HFFc6 (cell line): ENCODE measurements at places on chromosomes 11 and 22. TPM values are rescaled to one million over a fixed set of nuclear protein-coding genes. Genes with fewer than 3 reads are reported as not detected.

GRCh38 chr11:68441466-68442230 lies 18.9 kb upstream of the PPP6R3 start:
- no peaks in the 10 kb centered on the region for H3K36me3 ChIP-seq
- DNase-seq = no peak
- peaks cover 17% of the 10 kb centered on the region for H3K4me1 ChIP-seq
- peaks cover 1% of the 10 kb centered on the region; the same call in 1 of the 2 replicates for H3K27me3 ChIP-seq
- H3K4me3 ChIP-seq = no peak overlapping the region

- no peaks in the 10 kb centered on the region for H3K36me3 ChIP-seq
- DNase-seq = no peak
- H3K27ac ChIP-seq = no peak overlapping the region
- H3K4me1 ChIP-seq = no peaks in the 10 kb centered on the region
- H3K27me3 ChIP-seq = peaks cover 29% of the 10 kb centered on the region
Measured at GRCh38 chr11:2217211-2218030, 45.8 kb upstream of the TH start.

GRCh38 chr11:133343951-133344350 lies 188.3 kb downstream of the OPCML start:
- no peak for DNase-seq
- no peaks in the 10 kb centered on the region; the same call in 1 of the 2 replicates for H3K27me3 ChIP-seq
- no peaks in the 10 kb centered on the region for H3K4me1 ChIP-seq
- H3K4me3 ChIP-seq = no peak overlapping the region
- no peaks in the 10 kb centered on the region; the same call in 1 of the 2 replicates for H3K36me3 ChIP-seq

The PDGFB gene
- total RNA-seq = not detected in 3 replicates

The PARVG gene
- total RNA-seq = not detected in 2 replicates

The TRIM68 gene
- 5.6 to 10.0 TPM (median 7.3 TPM) in 3 replicates for total RNA-seq

- H3K4me1 ChIP-seq = peaks cover 6% of the 10 kb centered on the region
- H3K4me3 ChIP-seq = peak overlapping the region; percentile 89
- H3K36me3 ChIP-seq = no peaks in the 10 kb centered on the region
- H3K27me3 ChIP-seq = no peaks in the 10 kb centered on the region; the same call in 1 of the 2 replicates
- DNase-seq = no peak
Measured at GRCh38 chr11:65096926-65097325, 912 bp downstream of the VPS51 start.

GRCh38 chr11:76329084-76329648 lies 51.8 kb downstream of the THAP12 start:
- H3K4me1 ChIP-seq = peaks cover 6% of the 10 kb centered on the region
- H3K27me3 ChIP-seq = peaks cover 34% of the 10 kb centered on the region
- no peaks in the 10 kb centered on the region for H3K36me3 ChIP-seq
- no peak overlapping the region for H3K27ac ChIP-seq
- H3K4me3 ChIP-seq = peak overlapping the region; percentile 42; the same call in 1 of the 2 replicates
- no peak for DNase-seq

GRCh38 chr11:29564486-29564885 lies 452.3 kb downstream of the KCNA4 start:
- no peaks in the 10 kb centered on the region for H3K27me3 ChIP-seq
- no peaks in the 10 kb centered on the region for H3K4me1 ChIP-seq
- H3K36me3 ChIP-seq = no peaks in the 10 kb centered on the region
- H3K4me3 ChIP-seq = no peak overlapping the region

GRCh38 chr22:43562843-43563242 lies 151.0 kb downstream of the MPPED1 start:
- H3K36me3 ChIP-seq = no peaks in the 10 kb centered on the region
- no peak for DNase-seq
- H3K27ac ChIP-seq = no peak overlapping the region
- H3K27me3 ChIP-seq = no peaks in the 10 kb centered on the region; the same call in none of the 2 replicates
- no peaks in the 10 kb centered on the region for H3K4me1 ChIP-seq
- H3K4me3 ChIP-seq = no peak overlapping the region

DNA sequence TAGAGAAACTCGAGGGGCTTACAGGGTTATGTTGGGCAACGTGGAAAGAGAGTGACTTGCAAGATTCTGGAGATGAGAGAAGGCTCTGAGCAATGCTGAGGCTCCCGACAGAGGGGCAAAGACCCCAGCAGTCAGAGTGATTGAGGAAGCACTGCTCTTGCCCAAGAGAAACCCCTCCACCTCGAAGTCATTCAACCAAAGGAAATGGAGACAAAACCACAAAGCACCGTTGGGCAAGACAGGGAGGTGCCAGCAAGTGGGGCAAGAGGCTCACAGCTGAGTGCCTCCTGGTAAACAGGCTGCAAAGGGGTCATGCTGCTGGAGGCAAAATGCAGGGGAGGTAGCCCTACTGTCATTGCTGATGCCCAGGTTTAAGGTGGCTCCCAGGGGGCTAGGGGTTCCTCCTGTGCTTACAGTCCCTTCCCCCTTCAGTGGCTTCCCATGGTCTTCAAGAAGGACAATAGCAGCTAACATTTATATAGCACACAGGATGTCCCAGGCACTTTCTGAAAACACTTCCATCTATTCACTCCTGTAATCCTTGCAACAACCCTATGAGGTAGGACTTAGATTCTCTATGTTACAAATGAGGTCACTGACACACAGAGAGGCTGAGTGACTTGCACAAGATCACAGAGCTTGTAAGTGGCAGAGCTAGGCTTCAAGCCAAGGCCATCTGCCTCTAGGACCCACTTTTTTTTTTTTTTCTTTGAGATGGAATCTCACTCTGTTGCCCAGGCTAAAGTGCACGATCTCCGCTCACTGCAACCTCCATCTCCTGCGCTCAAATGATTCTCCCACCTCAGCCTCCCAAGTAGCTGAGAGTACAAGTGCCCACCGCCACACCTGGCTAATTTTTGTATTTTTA lies 18.1 kb upstream of the MYH9 start:
- no peak for DNase-seq
- H3K4me3 ChIP-seq = no peak overlapping the region
- H3K27ac ChIP-seq = peak overlapping the region; percentile 58

The OLFML1 gene
- total RNA-seq = 0.12 TPM in 1 of 3 replicates, not detected in the others

The RASGRP2 gene
- not detected in 3 replicates for total RNA-seq

DNA sequence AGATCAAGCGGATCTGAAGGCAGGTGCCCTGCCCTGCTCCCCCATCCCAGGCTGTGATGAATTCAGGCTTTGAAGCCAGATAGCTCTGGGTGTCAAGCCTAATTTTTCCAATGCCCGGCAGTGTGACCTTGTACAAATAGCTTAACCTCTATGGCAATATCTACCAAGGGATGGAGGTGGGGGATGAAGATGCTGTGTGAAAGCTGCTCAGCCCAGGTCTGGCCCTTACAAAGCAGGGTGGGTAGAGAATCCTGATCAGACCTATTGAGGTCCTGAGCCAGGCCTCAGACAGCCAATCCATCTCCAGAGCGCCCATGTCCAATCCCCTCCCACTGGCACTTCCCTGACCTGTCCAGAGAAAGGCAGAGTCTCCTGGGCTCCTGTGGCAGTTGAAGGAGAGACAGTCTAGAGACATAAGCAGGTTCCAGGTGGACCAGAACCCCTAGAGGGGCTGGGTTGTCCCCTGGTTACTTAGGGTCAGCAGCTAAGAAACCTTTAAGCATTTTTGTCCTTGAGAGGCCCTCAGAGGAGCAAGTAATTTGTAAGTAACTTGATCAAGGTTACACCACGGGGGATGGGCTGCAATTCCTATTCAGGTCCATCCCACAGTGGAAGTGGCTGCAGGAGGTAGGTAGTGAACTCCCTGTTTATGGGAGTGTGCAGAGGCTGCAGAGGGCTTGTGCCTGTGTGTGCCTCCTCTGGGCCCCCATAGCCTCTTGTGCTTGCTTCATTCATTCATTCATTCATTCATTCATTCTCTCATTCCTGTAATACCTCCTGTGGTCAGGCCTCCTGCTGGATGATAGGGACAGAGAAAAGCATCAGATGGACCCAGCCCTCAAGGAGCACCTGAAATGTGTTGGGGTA lies 10.4 kb downstream of the P2RY2 start:
- H3K4me1 ChIP-seq = no peaks in the 10 kb centered on the region
- no peak for DNase-seq
- no peak overlapping the region for H3K27ac ChIP-seq
- H3K4me3 ChIP-seq = no peak overlapping the region

The OR52I2 gene
- total RNA-seq = not detected in 3 replicates

DNA sequence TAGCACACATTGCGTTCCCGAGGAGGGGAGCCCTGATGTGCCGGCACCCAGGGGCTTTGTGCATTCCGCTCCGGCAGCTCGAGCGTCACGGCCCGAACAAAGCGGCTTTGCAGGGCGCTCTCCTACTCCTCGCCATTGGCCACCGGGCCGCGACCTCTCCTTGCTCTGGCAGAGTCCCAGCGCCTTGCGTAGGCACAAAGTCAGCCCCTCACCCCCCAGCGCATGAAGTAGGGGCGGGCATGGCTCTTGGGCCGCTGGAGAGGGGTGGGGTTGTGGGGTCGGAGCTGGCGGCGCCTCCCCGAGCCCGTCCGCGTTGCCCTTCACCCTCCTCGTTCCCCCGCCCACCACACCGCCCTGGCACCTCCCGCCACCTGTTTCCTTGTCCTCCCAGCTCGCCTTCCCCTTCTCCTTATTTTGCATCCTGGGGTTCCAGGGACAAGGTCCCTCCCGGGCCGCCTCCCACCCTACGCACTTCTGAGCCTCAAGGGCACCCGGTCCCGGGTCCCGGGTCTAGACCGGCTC lies 753 bp upstream of the PPARA start:
- DNase-seq = no peak
- peaks cover 21% of the 10 kb centered on the region for H3K27me3 ChIP-seq
- H3K4me1 ChIP-seq = peaks cover 11% of the 10 kb centered on the region; the same call in 1 of the 2 replicates

DNA sequence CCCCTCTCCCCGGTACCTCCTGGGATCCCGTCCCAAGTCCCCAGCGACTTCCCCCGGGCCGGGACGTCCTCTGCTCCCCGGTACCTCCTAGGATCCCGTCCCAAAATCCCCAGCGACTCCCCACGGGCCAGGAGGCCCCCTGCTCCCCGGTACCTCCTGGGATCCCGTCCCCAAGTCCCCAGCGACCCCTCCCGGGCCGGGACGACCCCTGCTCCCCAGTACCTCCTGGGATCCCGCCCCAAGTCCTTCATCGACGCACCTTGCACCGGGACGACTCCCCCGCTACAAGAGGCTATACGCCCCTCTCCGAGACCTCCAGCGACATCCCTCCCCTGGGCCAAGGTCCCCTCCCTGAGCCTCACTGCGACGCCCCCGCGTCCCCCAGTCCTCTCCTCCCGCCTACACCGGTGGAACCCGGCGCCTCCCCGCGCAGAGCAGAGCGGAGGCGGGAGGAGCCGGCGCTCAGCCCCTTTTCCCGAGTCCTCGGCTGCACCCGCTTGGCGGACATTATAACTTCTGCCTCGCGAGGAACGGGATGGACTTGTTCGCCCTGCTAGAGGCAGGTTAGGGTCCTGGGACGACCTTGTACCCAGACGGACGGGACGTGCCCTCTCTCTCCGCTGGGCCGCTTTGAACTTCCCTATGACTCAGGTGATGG lies 912 bp downstream of the KREMEN1 start:
- H3K36me3 ChIP-seq = no peaks in the 10 kb centered on the region
- no peak overlapping the region for H3K27ac ChIP-seq
- H3K4me1 ChIP-seq = no peaks in the 10 kb centered on the region; the same call in 1 of the 2 replicates
- H3K4me3 ChIP-seq = peak overlapping the region; percentile 13; the same call in 1 of the 2 replicates
- DNase-seq = no peak

DNA sequence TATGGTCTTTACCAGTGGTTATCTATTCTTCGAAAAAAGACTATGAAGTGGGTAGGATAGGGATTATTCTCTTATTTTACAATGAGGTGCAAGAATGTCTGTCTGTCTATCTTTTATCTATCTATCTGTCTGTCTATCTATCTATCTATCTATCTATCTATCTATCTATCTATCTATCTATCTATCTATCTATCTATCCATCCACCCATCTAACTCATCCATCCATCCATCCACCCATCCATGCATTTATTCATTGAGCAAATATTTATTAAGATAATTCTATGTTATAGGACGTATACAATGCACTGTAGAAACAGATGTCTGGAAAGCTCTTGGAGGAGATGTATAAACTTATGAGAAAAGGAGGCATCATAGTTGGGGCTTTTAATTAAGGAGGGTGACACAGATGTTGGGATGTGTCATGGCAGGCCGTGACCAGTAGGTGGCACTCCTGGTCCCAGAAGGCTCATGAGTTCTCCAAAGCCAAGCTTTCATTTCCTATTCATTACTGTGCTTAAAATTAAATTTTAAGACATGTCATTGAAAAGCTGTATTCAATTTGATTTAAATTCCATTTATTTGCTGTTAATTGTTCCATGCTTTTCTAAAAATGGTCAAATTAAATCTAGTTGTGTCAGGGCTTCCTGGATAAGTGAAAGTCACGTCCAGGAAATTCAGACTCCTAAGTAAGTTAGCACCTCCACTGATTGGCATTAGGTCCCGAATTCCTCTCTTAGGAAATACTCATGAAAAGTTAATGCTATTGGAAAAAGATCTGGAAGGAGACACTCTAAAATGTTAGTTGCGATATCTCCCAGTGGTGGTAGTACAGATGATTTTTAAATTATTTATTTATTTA lies 19.0 kb upstream of the E2F8 start:
- peaks cover 12% of the 10 kb centered on the region for H3K27me3 ChIP-seq
- no peaks in the 10 kb centered on the region for H3K36me3 ChIP-seq
- no peak overlapping the region for H3K27ac ChIP-seq
- DNase-seq = peak; percentile 52

DNA sequence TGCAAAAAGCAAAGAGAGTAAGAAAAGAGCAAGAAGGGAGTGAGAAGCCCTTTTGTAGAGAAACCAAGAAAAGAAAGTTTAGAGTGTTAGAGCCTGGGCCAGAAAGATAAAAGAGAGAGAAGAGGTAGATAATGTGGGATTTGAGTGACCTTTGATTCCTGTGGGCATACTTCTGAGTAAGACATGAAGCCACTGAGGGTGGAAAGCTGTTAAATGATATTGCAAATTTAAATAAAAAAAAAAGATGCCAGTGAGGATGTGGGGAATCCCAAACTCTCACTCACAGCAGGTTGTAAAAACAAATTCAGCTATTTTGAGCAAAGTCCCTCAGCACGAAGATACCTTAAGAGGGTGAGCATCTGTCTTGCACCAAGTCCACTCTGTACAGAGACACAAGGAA lies 59.4 kb upstream of the TOP3B start:
- H3K27ac ChIP-seq = no peak overlapping the region
- H3K36me3 ChIP-seq = no peaks in the 10 kb centered on the region
- peaks cover 15% of the 10 kb centered on the region for H3K4me1 ChIP-seq
- DNase-seq = no peak
- peaks cover 18% of the 10 kb centered on the region for H3K27me3 ChIP-seq

- H3K27ac ChIP-seq = peak overlapping the region; percentile 94
- peaks cover 83% of the 10 kb centered on the region for H3K4me1 ChIP-seq
- peaks cover 6% of the 10 kb centered on the region for H3K27me3 ChIP-seq
Measured at GRCh38 chr11:35031867-35032266, 107.1 kb upstream of the CD44 start.

The KCNJ11 gene
- not detected in 2 replicates for total RNA-seq

- no peak overlapping the region for H3K27ac ChIP-seq
- H3K4me1 ChIP-seq = no peaks in the 10 kb centered on the region; the same call in 1 of the 2 replicates
- H3K36me3 ChIP-seq = peaks cover 6% of the 10 kb centered on the region
- no peak for DNase-seq
- no peak overlapping the region for H3K4me3 ChIP-seq
Measured at GRCh38 chr22:29121124-29121523, 48.3 kb downstream of the KREMEN1 start.

The OOSP3 gene
- not detected in 3 replicates for total RNA-seq
